ENCODE measurements at places on chromosomes 1 and 21.

DNA sequence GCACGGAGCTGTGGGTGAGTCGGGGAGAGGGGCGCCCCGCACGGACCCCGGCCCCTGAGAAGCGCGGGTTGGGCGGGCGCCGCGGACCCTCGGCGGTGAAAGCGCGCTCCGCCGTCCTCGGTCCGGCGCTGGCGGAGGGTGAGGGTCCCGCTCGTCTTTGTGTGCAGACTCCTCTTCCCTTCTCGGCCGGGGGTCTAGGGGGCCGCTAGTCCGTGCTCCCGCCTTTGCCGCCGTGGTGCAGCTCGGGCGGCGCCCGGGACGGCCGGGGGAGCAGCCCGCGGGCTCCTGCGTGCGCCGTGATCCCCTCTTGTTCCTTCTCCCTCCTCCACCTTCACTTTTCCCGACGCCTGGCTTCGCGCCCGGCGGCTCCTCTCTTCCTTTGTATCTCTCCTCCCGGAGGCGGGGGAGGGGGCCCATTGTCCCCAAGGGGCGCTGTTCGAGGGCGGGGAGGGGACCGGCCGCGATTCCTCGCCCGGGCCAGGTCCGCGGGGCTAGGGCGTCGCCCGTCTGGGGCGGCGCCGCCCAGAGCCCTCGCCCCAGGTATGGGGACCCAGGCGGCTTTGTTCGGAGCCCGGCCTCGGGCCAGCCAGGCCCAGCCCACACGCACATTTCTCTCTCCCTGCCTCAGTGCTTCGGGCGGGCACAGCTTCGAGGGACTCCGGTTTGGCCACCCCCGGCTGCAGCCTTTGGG, 519 bp downstream of the FNBP1L start:
- H3K4me1 ChIP-seq: peaks cover 10% of the 10 kb centered on the region
- H3K36me3 ChIP-seq: no peaks in the 10 kb centered on the region

GRCh38 chr1:207172885-207173284, 68.9 kb downstream of the C4BPA start:
- H3K27me3 ChIP-seq: no peaks in the 10 kb centered on the region
- no peaks in the 10 kb centered on the region for H3K4me1 ChIP-seq
- DNase-seq: no peak
- no peaks in the 10 kb centered on the region for H3K36me3 ChIP-seq
- no peak overlapping the region for H3K4me3 ChIP-seq

- no peak overlapping the region for H3K4me3 ChIP-seq
- H3K27ac ChIP-seq: no peak overlapping the region
- H3K36me3 ChIP-seq: peaks cover 3% of the 10 kb centered on the region
- no peak for DNase-seq
- H3K4me1 ChIP-seq: peaks cover 16% of the 10 kb centered on the region
These were observed 7.5 kb downstream of the S100A11 start for GRCh38 chr1:152029144-152029928.

GRCh38 chr1:157091186-157091585, 8.4 kb downstream of the ETV3L start:
- H3K4me1 ChIP-seq: peaks cover 4% of the 10 kb centered on the region
- no peak for DNase-seq
- no peak overlapping the region for H3K4me3 ChIP-seq
- H3K27ac ChIP-seq: no peak overlapping the region
- no peaks in the 10 kb centered on the region for H3K36me3 ChIP-seq

DNA sequence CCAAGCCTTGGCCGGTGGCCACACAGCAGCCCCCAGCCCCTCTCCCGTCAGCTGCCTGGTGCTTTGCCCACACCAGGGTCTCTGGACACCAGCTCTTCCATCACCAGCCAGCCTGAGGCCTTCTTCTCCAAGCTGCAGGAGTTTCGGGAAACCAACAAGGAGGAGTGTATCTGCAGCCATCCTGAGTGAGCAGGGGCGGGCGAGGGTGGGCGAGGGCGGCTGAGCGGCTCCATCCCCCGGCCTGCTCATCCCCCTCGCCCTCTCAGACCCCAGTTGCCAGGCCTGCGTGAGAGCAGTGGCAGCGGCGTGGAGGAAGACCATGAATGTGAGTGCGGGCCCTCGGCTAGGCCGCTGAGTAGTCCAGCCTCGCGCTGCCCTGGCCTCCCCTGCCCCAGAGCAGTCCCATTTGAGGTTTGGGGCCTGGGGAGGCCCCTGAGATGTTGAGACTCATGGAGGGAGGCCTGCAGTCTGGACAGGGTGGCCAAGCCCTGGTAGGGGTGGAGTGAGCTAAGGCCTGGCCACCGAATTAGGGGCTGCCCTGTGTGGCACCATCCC, 9.7 kb downstream of the MIIP start:
- H3K27ac ChIP-seq: no peak overlapping the region
- H3K4me1 ChIP-seq: no peaks in the 10 kb centered on the region
- H3K27me3 ChIP-seq: no peaks in the 10 kb centered on the region
- no peaks in the 10 kb centered on the region for H3K36me3 ChIP-seq
- no peak for DNase-seq

GRCh38 chr1:1112237-1112985, 3.5 kb downstream of the C1orf159 start:
- DNase-seq: no peak
- no peaks in the 10 kb centered on the region for H3K27me3 ChIP-seq
- H3K4me3 ChIP-seq: no peak overlapping the region
- no peaks in the 10 kb centered on the region for H3K36me3 ChIP-seq

DNA sequence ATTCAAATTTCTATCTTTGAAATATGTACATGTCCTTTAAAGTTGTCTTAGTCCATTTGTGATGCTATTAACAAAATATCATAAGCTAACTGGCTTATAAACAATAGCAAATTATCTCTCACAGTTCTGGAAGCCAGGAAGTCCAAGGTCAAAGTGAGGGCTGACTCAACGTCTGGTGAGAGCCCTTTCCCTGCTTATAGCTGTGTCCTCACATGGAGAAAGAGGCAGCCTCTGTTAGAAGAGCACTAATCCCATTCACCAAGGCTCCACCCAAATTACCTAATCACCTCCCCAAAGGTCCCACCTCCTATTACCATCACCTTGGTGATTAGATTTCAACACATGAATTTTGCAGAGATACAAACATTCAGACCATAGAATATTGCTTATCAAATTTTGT, 450.1 kb upstream of the BEND5 start:
- H3K27me3 ChIP-seq: no peaks in the 10 kb centered on the region
- H3K4me1 ChIP-seq: no peaks in the 10 kb centered on the region
- no peak overlapping the region for H3K27ac ChIP-seq
- no peaks in the 10 kb centered on the region for H3K36me3 ChIP-seq
- no peak overlapping the region for H3K4me3 ChIP-seq
- no peak for DNase-seq

DNA sequence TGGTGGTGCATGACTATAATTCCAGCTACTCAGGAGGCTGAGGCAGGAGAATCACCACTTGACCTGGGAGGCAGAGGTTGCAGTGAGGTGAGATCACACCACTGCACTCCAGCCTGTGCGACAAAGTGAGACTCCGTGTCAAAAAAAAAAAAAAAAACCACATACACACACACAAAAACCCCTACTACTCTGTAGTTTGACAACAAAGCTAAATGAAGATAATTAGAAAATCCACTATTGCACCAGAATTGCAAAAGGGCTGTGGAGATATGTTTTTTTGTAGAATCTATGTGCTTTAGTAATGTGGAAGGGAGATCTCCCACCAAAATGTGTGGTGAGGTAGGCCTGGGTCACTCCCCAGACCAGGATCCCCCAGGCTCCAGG, 32.2 kb upstream of the KHDRBS1 start:
- peak overlapping the region; percentile 37 for H3K4me3 ChIP-seq
- no peaks in the 10 kb centered on the region for H3K27me3 ChIP-seq
- DNase-seq: no peak
- H3K27ac ChIP-seq: peak overlapping the region; percentile 61
- H3K4me1 ChIP-seq: peaks cover 41% of the 10 kb centered on the region

- no peaks in the 10 kb centered on the region for H3K4me1 ChIP-seq
- no peak overlapping the region for H3K4me3 ChIP-seq
- no peaks in the 10 kb centered on the region for H3K27me3 ChIP-seq
- H3K36me3 ChIP-seq: no peaks in the 10 kb centered on the region
These were observed 96.5 kb downstream of the PAPPA2 start for GRCh38 chr1:176559474-176559873.

- DNase-seq: no peak
- H3K27ac ChIP-seq: no peak overlapping the region
- no peaks in the 10 kb centered on the region for H3K4me1 ChIP-seq
- H3K36me3 ChIP-seq: no peaks in the 10 kb centered on the region
- H3K4me3 ChIP-seq: no peak overlapping the region
These were observed 331.4 kb downstream of the VAV3 start for GRCh38 chr1:107633596-107633995.

GRCh38 chr1:12467570-12468286, 150.3 kb downstream of the DHRS3 start:
- H3K4me3 ChIP-seq: no peak overlapping the region
- no peak for DNase-seq
- H3K27me3 ChIP-seq: no peaks in the 10 kb centered on the region
- H3K36me3 ChIP-seq: no peaks in the 10 kb centered on the region
- H3K4me1 ChIP-seq: peaks cover 36% of the 10 kb centered on the region

DNA sequence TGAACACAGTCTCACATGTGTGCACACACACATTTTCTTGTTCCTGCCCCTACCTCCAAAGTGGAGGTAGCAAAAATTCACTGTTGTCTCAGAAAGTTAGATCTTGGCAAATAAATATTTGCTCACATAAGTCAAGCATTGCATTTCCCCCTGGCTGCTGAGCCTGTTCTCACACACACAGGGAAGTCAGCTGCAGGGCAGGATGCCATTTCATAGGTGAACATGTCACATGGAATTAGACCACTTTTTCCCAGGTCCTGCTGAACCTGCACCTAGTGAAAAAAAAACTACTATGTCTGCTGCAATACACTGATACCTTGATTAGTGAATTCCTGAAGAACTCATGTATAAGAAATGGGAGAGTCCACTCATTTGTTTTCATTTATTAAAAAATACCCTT, 5.3 kb upstream of the CD55 start:
- H3K36me3 ChIP-seq: no peaks in the 10 kb centered on the region
- H3K27ac ChIP-seq: no peak overlapping the region
- no peak for DNase-seq
- H3K4me1 ChIP-seq: no peaks in the 10 kb centered on the region

DNA sequence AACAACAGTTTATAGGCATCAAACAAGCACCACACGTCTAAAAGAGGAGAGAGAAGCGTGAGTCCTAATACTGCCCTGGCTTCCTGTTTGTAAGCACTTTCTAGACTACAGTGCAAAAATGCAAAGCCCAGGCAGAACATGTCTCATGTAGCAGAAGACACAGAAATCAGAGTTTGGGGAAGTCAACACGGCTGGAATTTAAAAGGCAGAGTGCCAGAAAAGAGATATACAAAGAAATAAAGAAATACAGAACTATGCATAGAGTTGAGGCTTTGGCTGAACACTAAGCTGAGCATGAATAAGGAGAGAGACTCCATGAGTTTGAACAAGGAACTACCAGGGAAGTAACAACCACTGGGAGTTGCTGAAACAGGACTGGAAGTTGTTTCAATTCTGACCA, 566.6 kb upstream of the NR5A2 start:
- no peaks in the 10 kb centered on the region for H3K27me3 ChIP-seq
- no peaks in the 10 kb centered on the region for H3K36me3 ChIP-seq

DNA sequence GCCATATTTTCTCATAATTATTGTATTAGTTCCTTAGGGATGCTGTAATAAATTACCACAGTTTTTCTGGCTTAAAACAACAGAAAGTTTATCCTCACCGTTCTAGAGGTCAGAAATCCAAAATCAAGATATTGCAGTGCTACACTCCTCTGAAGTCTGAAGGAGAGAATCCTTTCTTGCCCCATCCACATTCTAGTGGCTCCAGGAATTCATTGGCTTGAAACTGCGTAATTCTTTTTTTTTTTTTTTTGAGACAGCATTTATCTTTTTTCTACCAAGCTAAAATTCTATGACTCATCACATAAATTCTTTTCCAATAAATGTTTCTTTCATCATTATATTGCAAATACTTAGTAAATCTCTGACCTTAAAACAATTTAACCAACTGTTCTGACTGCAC, 451.0 kb upstream of the RGS18 start:
- H3K4me3 ChIP-seq: no peak overlapping the region
- H3K4me1 ChIP-seq: no peaks in the 10 kb centered on the region
- no peaks in the 10 kb centered on the region for H3K36me3 ChIP-seq
- no peaks in the 10 kb centered on the region for H3K27me3 ChIP-seq
- DNase-seq: no peak
- no peak overlapping the region for H3K27ac ChIP-seq

- H3K36me3 ChIP-seq: no peaks in the 10 kb centered on the region
- no peak overlapping the region for H3K4me3 ChIP-seq
- H3K27ac ChIP-seq: no peak overlapping the region
- no peak for DNase-seq
- H3K27me3 ChIP-seq: no peaks in the 10 kb centered on the region
These were observed 130.4 kb upstream of the ADGRL2 start for GRCh38 chr1:81670286-81670685.

GRCh38 chr1:72369069-72369757, 86.9 kb upstream of the NEGR1 start:
- no peak overlapping the region for H3K27ac ChIP-seq
- H3K4me1 ChIP-seq: no peaks in the 10 kb centered on the region
- no peak for DNase-seq
- H3K27me3 ChIP-seq: no peaks in the 10 kb centered on the region
- H3K36me3 ChIP-seq: no peaks in the 10 kb centered on the region

DNA sequence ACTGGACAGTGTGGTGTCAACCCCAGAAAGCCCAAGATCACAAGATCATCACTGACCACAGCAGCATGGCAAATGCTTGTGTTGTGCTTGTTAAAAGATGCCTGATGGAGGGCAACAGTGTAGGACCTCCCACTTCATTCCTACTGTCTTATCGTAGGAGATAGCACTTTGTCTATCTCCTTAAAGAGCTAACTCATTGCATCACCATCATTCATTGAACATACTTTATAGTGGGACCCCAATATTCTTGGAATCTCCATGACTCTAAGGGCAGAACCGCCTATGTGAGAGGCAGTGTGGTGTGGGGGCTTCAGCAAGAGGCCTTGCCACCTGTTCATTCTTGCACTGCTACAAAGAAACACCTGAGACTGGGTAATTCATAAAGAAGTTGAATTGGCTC, 5.0 kb upstream of the SH2D1B start:
- no peak overlapping the region for H3K4me3 ChIP-seq
- H3K27me3 ChIP-seq: no peaks in the 10 kb centered on the region

- no peaks in the 10 kb centered on the region for H3K27me3 ChIP-seq
- no peak for DNase-seq
- no peak overlapping the region for H3K27ac ChIP-seq
- no peaks in the 10 kb centered on the region for H3K4me1 ChIP-seq
- no peak overlapping the region for H3K4me3 ChIP-seq
- H3K36me3 ChIP-seq: no peaks in the 10 kb centered on the region
These were observed 6.5 kb upstream of the PDXK start for GRCh38 chr21:43712268-43712942.

DNA sequence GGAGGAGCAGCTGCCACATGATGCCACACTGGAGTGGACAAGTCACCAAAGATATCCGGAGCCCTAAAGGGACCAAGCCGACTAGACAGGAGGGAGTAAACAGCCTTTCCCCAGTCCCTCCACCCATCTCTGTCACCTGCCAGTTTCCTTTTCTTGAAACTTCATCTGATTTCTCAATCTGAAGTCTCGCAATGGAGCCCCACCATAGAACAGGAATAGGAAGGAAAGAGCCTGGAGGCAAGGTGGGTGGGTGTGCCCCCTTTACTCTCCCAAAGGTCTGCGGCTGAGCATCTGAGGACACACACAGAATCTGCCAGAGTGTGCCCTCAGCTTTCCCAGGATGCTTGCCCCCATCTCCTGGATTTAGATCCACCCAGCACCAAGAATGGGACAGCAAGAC, at the start of gene FCGR3B:
Gene FCGR3B (minus strand): TSS at position 101 of the 400 bp plus-strand sequence. CDS start 82 bp downstream, at position 19.
- no peak within 1 kb of the TSS for H3K4me3 ChIP-seq
- H3K27ac ChIP-seq: no peak within 1 kb of the TSS
- no peaks in the 10 kb centered on the region for H3K36me3 ChIP-seq

- no peaks in the 10 kb centered on the region for H3K36me3 ChIP-seq
- no peaks in the 10 kb centered on the region for H3K27me3 ChIP-seq
- DNase-seq: no peak
- H3K4me3 ChIP-seq: no peak overlapping the region
- no peaks in the 10 kb centered on the region for H3K4me1 ChIP-seq
- H3K27ac ChIP-seq: no peak overlapping the region
These were observed 8.3 kb upstream of the CSRP1 start for GRCh38 chr1:201515062-201515750.

All from naive thymus-derived CD4-positive, alpha-beta T cell (primary cell).